ENCODE measurements at places on chromosomes 1 and 21.
A peak's percentile ranks its signal among the peaks of the same experiment; 100 is the strongest.

DNA sequence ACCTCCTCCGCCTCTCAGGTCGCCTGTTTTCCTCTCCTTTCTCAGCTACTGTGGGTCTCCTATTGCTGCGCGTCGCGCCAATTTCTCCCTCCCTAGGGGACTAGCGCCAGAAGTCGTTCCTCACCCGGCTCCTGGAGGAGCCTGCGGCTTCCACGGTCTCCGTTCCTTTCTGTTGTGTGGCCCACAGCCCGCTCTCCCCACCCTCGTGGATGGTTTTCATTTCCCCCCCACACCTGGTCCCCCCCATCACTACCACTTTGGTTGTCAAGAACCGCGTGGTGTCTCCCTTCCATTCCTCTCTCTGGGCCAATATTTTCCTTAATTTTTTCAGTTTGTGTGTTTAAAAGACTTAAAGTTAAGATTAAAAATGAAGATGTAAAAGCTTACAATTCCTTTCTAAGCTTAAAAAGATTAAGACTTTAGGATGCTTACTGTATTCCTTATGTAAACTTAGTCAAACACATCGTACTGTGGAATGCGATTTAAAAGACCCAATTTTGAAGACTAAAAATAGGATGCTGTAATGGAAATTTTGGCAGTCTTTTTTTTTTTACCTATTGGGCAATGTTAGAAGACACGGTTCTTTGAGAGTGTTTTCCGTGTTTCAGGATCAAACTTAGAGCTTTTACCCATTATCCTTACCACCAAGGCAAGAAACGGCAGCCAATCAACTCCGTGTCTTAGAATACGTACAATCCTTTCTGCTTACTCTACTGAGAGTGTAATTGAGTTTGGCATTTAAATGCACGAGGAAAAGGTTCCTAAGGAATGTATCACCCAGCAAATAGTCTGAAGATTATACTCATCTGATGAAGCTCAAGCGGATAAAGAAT is 773 bp downstream of the CNST start:
- H3K36me3 ChIP-seq = no peaks in the 10 kb centered on the region
- H3K27me3 ChIP-seq = no peaks in the 10 kb centered on the region
- H3K4me1 ChIP-seq = peaks cover 39% of the 10 kb centered on the region
- no peak for DNase-seq
- peak overlapping the region; percentile 84 for H3K4me3 ChIP-seq

DNA sequence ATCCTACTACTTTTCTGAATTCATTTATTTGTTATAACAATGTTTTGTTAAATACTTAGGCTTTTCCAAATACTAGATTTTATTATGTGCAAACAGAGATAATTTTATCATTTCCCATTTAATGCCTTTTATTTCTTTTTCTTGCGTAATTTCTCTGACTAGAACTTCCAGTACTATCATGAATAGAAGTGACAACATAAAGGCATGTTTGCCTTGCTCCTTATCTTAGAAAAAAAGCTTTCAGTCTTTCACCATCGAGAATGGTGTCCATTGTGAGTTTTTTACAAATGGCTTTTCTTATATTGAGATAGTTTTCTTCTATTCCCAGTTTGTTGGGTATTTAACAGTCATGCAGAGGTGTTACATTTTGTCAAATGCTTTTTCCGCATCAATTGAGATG is 453.1 kb upstream of the ZP4 start:
- no peak for DNase-seq
- no peak overlapping the region for H3K27ac ChIP-seq
- H3K36me3 ChIP-seq = no peaks in the 10 kb centered on the region
- no peak overlapping the region for H3K4me3 ChIP-seq
- no peaks in the 10 kb centered on the region for H3K27me3 ChIP-seq

- no peaks in the 10 kb centered on the region for H3K36me3 ChIP-seq
- H3K4me3 ChIP-seq = no peak overlapping the region
- no peak for DNase-seq
- H3K27me3 ChIP-seq = no peaks in the 10 kb centered on the region
- no peaks in the 10 kb centered on the region for H3K4me1 ChIP-seq
These were observed 39.1 kb upstream of the AGL start for GRCh38 chr1:99811075-99811474.

GRCh38 chr1:23215751-23216449 is 1.4 kb downstream of the HTR1D start:
- no peak for DNase-seq
- no peaks in the 10 kb centered on the region for H3K27me3 ChIP-seq
- no peak overlapping the region for H3K4me3 ChIP-seq
- no peak overlapping the region for H3K27ac ChIP-seq

All from naive thymus-derived CD4-positive, alpha-beta T cell (primary cell).